ENCODE measurements at places on chromosomes 12 and 14.

GRCh38 chr14:40682131-40682913 lies 924.4 kb upstream of the LRFN5 start:
- DNase-seq, result no peak

DNA sequence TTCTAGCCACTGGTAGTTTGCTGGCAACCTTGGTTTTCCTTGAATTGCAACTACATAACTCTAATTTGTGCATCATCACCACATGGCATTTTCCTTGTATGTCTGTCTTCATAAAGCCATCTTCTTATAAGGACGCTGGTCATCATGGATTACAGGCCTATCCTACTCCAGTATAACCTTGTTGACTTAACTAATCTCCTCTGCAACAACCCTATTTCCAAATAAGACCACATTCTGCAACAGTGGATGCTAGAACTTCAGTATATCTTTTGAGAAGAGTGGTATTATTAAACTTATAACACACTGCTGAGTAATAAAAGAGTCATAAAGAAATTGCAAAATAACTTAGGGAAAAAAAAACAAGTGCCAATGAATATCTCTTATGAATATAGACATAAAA lies 511.8 kb upstream of the FOXG1 start:
- no peak for DNase-seq

GRCh38 chr12:90618586-90618985 lies 336.4 kb downstream of the CCER1 start:
- no peak for DNase-seq

- no peak for DNase-seq
Measured at GRCh38 chr14:71620401-71620800, 311.8 kb upstream of the RGS6 start.

DNA sequence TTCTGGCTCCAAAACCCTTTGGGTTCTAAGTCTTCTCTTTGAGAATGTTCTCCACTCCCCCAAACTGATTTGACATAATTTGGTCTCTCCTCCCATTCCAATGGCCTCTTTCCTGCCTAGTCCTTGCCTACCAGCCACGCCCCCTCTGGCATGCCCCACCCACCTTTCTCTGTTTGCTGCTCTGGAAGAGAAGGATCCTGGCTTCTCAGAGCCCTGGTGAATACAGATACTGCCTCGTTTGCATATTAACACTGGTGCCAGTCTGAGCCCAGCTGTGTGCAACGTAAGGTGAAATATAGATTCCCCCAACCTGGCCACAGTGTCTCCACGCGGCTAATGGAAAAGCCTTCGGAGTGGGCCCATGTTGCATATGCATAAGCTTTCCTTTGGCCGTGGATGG lies 79.7 kb downstream of the PAPOLA start:
- DNase-seq, result no peak

DNA sequence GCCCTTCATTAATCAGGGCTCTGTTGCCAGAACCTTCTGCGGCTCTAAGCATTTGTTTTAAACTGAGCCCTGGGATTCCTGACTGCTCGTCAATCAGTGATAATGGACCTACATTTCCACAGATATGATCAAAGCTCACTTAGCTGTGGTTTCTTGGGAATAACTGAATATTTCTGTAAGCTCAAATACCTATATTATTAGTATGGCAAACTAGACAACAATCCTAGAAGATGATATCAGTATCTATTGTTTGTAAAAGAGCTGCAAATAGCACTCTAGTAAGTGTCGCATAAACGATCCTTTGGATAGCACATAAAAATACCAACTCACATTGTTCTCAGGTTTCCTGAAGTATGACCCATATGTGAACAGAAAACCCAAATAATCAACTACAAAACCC lies 150.4 kb downstream of the PPM1H start:
- no peak for DNase-seq

- DNase-seq, result no peak
Measured at GRCh38 chr14:37037636-37038387, 134.6 kb downstream of the SLC25A21 start.

DNA sequence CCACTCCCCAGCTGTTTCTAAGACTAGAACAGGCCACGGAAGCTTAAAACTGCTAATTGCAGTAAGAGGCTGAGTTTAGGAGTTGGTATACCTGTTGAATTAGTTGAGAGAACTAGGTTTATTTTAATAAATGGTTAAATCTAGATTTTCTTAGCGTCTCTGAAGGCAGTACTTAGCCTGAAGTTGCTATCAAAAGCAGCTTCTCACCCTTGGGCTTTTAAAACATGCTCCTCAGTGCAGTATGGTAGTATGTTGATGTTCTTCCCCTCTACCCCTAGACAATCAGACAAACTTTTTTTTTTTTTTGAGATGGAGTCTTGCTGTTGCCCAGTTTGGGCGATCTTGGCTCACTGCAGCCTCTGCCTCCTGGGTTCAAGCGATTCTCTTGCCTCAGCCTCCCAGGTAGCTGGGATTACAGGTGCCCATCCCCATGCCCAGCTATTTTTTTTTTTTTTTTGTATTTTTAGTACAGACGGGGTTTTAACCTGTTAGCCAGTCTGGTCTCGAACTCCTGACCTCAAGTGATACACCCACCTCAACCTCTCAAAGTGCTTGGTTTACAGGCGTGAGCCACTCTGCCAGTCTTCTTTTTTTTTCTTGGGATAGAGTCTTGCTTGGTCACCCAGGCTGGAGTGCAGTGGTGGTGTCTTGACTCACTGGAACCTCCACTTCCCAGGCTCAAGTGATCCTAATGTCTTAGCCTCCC lies 6.8 kb downstream of the SRSF5 start:
- DNase-seq, result no peak

GRCh38 chr12:26128168-26128567 lies 3.3 kb upstream of the BHLHE41 start:
- DNase-seq, result no peak

- DNase-seq, result no peak
Measured at GRCh38 chr14:71056168-71056567, 148.9 kb downstream of the PCNX1 start.

- no peak for DNase-seq
Measured at GRCh38 chr12:50353869-50354593, 42.4 kb downstream of the FAM186A start.

DNA sequence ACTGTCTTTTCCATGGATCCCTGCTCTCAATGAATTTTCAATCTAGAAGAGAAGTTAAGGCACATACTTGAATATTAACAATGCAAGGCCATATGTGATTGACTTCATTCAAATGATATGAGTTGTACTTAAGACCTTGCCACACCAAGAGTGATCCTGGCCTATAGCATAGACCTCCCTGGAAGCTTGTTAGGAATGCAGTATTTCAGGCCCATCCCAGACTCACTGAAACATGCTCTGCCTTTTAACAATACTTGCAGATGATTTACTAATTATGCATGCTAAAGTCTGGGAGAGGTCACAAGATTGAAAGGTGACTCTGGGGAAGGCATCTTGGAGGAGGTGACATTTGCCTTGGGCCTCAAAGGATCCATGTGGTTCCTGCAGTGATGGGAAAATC lies 43.2 kb downstream of the RFX4 start:
- no peak for DNase-seq

DNA sequence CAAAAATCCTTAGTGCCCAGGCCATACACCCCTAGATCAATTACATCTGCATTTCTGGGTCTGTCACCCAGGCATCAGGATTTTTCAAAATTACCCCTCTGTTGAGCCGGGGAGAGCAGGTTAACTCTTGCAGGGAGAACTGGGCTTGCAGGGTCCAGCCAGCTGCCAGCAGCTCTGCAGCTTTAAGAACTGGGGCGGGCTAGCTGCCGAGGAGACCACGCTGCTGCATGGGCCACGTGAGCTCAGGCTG lies at the start of gene DGLUCY:
Gene DGLUCY (plus strand): TSS at position 245 of the 250 bp plus-strand sequence. CDS start 46,222 bp downstream, outside the sequence.
- DNase-seq, result no peak

GRCh38 chr14:100336618-100337530 lies 13.7 kb downstream of the SLC25A47 start:
- peak; percentile 14 for DNase-seq

- no peak for DNase-seq
Measured at GRCh38 chr12:16594797-16595196, 11.2 kb downstream of the LMO3 start.

- no peak for DNase-seq
Measured at GRCh38 chr12:74644681-74645080, 107.0 kb downstream of the ATXN7L3B start.

- peak; percentile 48 for DNase-seq
Measured at GRCh38 chr12:123150275-123150743, 581 bp downstream of the PITPNM2 start.

GRCh38 chr14:72740966-72741825 lies 152.7 kb downstream of the DPF3 start:
- no peak for DNase-seq

DNA sequence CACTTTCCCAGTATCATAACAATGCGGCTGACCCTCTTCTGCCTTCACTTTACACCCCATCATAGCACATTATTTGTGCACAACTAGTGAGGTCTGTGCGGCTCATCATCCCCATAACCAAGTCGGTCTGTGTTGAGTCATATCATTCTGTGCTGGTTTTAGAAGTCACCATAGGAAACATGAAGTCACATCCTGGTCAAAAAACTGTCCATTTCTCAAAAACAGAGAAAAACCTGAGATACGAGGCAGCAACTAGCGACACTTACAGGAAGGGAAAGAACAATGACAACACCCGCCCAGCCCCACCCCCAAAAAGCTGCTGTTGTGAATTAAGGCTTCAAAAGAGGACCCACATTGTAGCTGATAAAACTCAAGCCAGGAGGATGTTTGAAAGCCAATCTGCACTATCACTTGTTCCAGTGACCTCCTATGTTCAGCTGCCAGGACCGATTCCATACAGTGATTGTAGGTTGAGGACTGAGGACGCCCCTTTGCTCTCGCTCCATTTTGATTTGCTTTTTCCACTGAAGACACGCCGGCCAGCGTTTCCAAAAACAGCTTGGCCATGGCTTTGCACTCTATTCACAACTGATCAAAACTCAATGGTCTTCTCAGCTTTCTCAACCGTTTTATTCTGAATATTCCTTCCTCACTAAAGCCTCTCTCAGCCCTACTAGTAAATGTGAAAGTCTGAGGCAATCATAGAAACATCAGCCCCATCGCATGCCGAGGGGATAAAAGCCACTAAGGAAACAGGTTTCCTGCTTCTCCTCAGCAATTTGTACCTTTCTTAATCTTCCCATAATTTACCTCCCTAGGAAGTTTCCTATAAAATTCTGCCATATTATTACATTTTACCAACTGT lies 87.5 kb downstream of the DUSP16 start:
- DNase-seq, result peak; percentile 47

DNA sequence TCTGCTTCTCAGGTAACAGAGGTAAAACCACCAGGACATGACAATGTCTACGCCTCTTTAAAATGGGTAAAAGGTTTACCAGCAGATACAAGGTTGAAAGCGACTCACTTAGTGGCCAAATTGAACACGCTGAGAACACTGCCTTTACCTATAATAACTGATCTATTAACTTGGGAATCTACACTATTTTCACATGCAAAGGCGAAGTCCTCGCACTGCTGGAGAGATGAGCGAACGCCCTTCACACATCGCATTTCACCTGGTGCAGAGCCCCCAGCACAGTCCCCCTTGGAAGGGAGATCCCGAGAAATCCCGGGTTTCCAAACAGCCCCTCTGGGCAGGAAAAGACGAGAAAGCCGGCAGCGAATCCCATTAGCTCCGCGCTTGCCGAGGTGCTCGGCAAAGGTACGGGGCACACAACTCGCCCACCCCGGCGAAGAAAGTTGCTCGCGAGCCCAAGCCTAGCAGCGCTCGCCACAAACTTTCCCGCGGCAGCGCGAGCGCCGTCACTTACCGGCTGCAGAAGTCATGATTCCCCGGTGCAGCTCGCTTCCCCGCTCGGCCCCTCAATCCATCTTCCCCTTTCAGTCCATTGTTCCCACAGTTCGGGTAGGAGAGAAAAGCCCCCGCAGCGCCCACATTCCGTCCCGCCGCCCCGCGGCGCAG lies 423 bp downstream of the FGD6 start:
- no peak for DNase-seq

GRCh38 chr12:111359231-111359913 lies 9.5 kb downstream of the PHETA1 start:
- peak; percentile 40 for DNase-seq

GRCh38 chr14:36661506-36662257 lies at the start of gene PAX9:
Gene PAX9 (plus strand): TSS chr14:36661860. CDS start chr14:36662090, 230 bp downstream.
- no peak for DNase-seq

DNA sequence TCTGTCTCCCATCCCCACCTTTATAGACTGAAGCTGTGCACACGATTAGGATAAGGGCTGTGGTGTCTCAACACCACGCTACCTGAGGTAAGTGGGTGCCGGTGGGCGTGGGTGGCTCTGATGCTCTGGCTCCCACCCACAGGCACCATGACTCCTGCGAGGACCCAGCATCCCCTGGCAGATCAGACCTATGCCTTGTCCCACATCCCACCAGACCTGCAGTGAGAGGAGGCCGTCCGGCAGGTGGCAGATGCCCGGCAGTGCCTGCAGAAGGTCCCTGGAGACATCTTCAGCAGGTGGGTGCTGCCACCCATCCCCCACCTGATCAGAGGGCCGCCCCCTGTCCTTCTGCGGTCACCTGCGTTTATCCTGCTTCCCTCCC lies 104.4 kb upstream of the PRB2 start:
- DNase-seq, result no peak

DNA sequence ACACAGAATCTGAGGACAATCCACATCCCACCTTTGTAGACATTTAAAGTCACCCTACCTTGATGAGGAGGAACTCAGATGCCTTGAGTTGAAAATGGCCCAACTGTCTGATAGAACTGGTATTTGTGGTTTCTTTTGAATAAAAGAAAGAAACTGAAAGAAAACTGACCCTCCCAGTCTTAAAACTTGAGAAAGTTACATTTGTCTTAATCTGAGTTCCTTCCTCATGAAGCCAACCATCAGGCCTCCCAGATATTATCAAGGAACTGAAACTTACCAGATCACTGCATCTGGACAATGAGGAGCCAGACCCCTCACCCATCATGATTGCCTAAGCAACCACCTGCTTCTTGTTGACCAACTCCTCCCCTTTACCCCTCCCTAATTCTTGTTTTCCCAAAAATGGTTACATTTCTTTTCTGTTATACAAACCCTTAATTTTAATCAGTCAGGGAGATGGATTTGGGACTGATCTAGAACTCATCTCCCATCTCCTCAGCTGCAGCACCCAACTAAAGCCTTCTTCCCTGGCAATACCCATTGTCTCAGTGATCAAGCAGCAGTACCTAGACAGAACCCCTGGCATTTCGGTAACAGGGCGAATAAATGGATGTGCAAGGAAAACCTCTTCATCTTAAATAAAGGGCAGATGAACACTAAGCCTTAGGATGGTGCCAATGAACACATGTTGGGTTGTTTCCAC lies 72.0 kb upstream of the RESF1 start:
- no peak for DNase-seq

DNA sequence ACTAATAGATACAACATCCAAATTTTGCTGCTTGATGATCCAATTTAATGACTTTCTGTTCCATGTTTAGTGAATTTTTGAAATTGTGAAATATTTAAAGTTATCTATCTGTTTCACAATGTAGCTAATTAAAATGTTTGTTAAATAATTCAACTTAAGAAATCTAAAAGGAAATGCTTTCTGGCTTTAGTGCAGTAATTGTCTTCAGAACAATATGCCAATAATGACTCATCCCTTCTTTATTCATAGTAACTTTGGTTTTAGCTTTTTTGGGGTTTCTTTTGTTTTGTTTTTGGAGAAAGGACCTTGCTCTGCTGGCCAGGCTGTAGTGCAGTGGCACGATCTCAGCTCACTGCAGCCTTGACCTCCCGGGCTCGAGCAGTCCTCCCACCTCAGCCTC lies 479.2 kb upstream of the RGS6 start:
- no peak for DNase-seq

GRCh38 chr14:106055289-106055688 lies 528.9 kb downstream of the TMEM121 start:
- no peak for DNase-seq

GRCh38 chr12:77339610-77340009 lies 274.2 kb upstream of the E2F7 start:
- DNase-seq, result no peak
